Stimulated activated naive CD4-positive, alpha-beta T cell (primary cell): ENCODE measurements at places on chromosomes 3 and 15.

- no peak for DNase-seq
Measured at GRCh38 chr15:80214910-80215309, 37.1 kb downstream of the CTXND1 start.

GRCh38 chr3:43183456-43183855, 77.6 kb upstream of the POMGNT2 start:
- DNase-seq, result no peak

DNA sequence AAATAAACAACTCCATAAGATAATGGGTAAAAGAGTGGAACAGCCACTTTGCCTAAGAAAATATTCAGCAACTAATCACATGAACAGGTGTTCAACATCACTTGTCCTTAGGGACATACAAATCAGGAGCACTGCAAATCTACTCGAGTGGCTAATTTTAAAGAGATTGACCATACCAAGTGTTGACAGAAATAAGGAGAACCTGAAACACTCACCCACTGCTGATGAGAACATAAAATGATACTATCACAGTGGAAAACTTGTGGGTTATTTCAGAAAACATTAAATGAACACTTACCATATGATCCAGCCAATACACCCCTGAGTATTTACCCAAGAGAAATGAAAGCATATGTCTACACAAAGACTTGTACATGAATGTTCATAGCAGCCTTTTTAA, 70.5 kb downstream of the GABRB3 start:
- no peak for DNase-seq

DNA sequence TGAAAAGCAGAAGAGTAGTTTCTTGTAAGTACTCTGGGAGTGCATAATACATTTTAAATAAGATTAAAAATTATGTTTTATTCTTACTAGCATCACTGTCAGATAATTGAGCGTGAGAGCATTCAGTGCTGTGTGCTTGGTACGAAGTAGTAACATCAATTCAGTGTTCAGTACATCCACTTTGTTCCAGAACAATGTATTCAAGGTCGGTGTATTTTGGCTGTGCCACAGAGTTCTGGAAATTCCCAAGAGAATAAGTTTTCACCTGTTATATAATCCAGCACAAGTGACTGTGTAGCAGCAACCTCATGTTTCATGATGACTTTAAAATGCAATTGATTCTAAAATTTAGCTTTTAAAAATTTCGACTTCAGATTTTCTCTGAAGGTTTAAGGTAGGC, 130.6 kb downstream of the IGF1R start:
- DNase-seq, result no peak

- no peak for DNase-seq
Measured at GRCh38 chr3:56137415-56137814, 330.9 kb downstream of the ERC2 start.

DNA sequence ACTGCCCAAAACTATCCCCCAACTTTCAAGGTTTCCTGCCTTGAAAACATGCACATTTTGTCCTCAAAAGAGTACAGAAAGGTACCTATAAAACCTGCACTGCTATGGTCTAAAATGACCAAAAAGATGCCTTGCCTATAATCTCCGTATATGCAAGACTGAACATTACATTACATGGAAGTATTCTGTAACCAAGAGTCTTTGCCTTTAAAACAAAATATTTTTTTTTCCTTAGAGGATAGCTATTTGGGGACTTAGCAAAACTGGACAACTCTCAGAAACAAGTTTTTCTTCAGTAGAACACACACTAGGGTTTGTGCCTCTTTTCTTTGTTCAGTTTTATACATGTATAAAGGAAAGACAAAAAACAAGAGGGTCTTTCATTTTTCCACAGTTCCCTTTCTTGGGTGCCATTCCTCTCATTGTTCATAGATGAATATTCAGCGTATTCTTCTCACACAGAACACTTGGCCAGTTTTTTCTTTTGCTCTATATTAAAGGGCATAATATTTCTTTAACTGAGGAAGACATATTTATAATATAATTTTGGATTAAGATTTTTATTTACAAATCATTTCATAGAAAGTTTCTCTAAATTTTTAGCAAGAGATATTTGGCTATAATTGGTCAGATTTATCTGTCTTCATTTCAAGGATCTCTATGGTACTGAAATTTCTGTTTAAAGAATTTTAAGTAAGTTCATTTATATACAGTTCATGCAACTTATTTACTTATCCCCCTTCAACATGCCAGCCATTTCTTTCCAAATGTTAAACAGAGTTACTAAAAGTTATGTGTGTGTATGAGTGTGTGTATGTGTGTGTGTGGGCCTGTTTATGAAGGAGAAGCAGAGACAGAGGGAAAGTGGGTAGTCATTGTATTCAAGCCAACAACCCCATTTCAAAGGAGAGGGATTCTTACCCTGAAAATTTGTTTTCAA, 142.6 kb downstream of the ZBTB20 start:
- no peak for DNase-seq

GRCh38 chr3:60855250-60855649, 396.0 kb downstream of the FHIT start:
- no peak for DNase-seq

- no peak for DNase-seq
Measured at GRCh38 chr15:63186065-63186464, 3.3 kb upstream of the RAB8B start.
